Midbrain (tissue), 1 donor: ENCODE measurements at places on chromosomes 13 and 19.

- peak; percentile 91 for DNase-seq
Measured at GRCh38 chr19:55632463-55632834, 8.1 kb upstream of the ZNF784 start.

- DNase-seq, result no peak
Measured at GRCh38 chr13:45782327-45783045, 69.1 kb downstream of the SIAH3 start.

GRCh38 chr19:55692681-55693081 is 17.7 kb downstream of the EPN1 start:
- no peak for DNase-seq

- DNase-seq, result no peak
Measured at GRCh38 chr13:46536341-46536740, 16.6 kb upstream of the LRCH1 start.

DNA sequence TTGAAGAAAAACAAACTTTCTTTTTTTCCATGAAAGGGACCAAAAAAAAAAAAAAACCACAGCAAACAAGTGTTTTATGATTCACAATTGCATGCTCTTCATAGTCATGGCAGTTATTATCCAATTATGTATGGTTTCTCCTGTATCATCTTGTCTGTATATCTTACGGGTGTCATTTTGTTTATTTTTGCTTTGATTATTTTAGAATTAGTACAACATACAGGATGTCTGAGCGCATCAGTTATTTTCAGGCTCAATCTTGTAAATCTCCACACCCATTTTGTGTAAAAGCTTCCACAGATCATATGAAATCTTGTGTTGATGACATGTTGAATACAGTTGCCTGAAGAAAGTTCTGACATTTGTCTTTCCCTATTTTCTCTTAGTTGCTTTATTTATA is 280.3 kb downstream of the KLF5 start:
- no peak for DNase-seq

GRCh38 chr13:110001670-110002275 is 215.4 kb upstream of the IRS2 start:
- DNase-seq, result no peak

- no peak for DNase-seq
Measured at GRCh38 chr13:20002787-20003186, 44.3 kb downstream of the ZMYM2 start.

GRCh38 chr13:25659091-25659795 is 287.5 kb downstream of the ATP8A2 start:
- no peak for DNase-seq

DNA sequence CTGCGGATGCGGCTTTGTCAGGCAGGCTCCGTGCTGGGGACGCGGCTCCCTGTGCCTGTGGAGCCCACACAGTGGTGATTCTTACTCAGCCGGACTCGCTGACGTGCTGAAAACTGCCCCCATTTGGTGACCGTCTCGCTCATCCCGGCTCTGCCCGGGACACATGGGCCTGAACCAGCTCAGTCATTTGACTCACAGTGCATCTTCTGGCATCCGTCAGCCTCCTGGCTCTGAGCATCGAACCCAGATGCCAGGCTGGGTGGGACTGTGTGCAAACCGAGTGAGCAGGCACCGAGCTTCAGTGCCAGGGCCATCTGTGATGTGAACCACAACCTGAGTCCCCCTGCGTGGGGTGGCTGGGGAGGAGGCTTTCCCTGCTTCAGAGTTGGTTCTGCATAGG is 5.5 kb downstream of the GCDH start:
- DNase-seq, result no peak

DNA sequence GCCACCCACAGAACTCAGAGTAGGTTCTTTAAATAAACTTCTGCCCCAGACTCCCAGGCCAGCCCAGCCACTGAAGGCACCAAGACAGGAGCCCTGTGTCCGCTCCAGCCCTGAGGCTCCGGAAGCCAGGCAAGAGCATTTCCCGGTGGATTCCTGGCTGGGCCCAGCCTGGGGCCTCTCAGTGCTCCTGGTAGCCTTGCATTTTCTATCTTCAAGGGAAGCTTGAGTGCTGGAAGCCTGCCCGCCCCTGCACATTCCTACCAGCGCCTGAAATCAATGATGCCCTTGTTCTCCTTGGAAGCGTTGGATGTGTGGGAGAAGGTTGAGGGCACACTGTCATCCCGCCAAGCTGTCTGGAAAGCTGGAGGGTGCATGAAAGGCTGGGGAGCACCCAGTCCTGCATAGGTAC is 70.3 kb downstream of the ALOX5AP start:
- DNase-seq, result peak; percentile 27

DNA sequence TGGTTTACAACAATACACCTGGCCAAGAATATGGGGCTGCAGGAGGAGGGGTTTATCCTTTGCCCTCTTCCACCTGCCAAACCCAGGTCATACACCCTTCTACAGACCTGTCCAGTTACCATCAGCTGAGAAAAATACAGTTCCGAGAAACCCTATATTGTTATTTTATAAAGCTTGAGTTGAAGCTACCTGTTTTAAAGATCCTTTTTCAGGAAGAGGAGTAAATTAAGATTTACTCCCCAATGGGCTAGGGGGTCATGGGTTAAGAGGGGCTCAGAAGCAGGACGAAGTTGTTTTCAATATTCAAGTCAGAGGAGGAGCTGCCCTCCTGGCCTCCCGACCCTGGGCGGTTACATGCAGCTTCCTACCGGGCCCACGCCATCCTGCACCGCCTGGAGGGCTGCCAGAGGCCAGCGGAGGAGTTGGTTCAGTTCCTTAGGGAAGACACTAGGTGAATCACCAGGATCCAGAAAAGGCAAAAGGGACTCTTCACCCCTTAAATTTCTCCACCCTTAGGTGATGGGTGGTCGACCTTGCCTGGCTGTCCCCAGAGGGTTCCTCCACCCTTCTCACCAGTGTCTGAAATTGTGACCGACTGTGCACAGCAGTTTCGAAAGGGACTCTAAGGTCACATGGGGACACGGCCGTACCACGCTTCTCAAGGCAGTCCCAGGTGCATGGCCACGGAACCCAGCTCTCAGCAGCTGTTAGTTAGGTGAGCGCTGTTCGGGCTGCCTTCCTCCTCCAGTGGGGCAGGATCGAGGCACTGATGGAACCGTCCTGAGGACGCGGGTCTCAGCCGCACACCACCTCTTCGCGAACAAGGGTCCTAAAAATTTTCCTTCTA is 1.2 kb downstream of the GJB2 start:
- no peak for DNase-seq

- DNase-seq, result no peak
Measured at GRCh38 chr19:55389386-55390317, 3.9 kb downstream of the RPL28 start.

GRCh38 chr13:107097916-107098315 is 530.0 kb upstream of the ARGLU1 start:
- DNase-seq, result no peak

- DNase-seq, result peak; percentile 71
Measured at GRCh38 chr19:41218615-41219507, at the start of gene AXL. Gene AXL (plus strand): TSS chr19:41219223. CDS start chr19:41219393, 170 bp downstream.

DNA sequence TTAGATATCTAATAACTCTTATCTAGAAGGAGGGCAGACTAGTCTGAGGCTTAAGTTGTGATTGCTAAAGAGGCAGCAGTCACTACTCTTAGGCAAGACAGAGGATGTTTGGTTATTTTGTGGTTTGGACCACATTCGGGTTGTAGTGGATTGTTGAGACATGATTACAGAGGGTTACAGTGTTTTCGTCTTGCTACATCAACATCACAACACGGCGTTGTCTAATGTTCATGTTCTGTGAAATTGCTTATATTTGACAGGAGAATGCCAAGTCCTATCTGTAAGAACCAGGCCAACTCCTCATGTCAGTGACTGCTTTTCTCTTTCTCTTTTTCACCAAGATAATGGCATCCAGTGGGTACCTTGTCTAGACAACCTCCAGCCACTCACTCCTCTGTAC is 16.8 kb upstream of the TM9SF2 start:
- no peak for DNase-seq

DNA sequence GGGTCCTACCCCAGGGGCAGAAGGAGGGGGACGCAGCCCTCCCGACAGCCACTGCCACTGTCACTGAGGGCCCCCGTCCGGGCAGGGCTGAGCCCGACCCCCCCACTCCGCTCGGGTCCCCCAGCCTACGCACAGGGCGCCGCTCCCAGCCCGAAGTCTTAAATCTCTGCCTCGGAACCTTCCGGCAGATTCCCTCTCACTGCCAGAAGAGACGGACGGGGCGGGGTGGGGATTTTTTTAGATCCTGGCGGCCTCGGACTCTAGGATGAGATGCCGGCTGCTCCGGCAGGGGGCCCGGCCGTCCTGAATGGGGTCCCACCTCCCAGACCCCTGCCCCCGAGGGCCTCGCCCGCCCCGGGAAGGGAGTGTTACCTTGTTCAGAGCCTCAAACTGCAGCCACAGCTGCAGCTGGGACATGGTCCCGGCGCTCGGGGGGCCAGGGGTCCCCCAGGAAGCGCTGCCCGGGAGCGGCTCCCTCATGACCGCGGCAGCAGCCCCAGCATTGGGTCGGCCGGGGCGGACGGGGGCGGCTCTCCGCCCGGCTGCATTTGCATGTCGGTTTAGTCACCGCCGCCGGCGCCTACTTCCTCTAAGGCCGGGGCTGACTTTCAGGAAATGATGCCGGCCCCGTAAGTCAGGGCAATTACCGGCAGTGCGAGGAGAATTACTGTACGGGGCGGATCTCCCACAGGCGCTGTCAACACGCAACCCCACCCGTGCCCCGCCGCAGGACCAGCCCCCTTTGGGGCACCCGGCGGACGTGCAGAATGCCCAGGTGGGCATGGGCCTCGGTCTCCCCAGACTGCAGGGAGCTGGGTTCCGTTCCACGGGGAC is 28.1 kb downstream of the GPX4 start:
- DNase-seq, result peak; percentile 5

- DNase-seq, result no peak
Measured at GRCh38 chr13:21115231-21115630, 53.8 kb upstream of the LATS2 start.

DNA sequence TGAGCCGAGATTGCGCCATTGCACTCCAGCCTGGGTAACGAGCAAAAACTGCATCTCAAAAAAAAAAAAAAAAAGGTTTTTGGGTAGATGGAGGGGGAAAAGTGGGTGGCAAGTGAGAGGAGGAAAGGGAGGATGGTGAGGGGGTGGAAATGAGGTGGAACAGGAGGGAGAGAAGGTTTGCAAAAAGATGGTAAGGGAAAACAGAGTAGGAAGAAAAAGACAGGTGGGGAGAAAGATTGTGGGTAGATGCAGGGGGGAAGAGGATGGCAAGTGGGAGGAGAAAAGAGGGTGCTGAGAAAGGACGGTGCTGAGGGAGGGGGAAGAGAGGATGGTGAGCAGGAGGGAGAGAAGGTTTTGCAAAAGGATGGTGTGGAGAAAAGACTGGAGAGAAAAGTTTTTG is 57.8 kb upstream of the C1QTNF9B start:
- DNase-seq, result no peak

DNA sequence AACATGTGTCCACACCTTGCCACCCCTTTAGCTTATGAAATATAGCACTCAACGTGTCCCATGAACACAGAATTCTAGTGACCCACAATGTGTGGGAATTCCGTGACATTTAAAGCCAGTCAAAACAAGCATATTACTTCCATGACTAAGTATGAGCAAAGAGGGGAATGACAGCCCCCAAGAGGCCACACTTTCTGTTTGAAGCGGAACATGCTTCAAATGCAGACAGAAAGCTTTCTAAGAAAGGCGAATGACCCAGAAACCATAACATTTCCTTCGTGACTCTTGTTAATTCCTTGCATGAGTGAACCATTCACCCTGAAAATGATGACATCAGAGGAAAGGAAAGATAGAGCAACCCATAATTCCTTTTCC is 122.0 kb upstream of the FNDC3A start:
- no peak for DNase-seq

DNA sequence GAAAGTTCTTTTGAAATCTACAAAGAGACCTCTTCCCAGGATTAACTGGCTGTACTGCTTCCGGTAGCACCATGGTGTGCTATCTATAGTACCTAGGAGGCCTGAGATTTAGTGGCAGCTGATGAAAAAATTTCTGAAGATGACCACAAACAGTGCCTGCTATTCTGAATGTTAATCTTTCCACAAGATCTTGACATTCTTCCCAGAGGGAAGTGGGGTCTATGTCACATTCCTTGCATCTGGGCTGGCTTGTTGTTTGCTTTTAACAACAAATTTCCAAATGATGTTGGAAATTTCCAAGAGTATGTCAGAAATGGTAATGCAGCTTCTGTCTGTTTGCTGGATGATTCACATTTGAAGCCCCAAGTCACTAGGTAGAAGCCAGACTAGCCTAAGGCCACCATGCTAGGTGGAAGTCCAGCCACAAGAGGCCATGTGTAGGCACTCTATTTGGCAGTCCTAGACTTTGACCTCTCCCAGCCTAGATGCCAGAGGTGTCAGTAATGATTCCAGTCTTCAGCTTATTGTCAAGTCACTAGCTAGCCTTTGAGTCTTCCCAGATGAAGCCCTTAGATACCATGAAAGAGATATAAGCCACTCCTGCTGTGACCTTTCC is 22.1 kb downstream of the SPART start:
- DNase-seq, result no peak

DNA sequence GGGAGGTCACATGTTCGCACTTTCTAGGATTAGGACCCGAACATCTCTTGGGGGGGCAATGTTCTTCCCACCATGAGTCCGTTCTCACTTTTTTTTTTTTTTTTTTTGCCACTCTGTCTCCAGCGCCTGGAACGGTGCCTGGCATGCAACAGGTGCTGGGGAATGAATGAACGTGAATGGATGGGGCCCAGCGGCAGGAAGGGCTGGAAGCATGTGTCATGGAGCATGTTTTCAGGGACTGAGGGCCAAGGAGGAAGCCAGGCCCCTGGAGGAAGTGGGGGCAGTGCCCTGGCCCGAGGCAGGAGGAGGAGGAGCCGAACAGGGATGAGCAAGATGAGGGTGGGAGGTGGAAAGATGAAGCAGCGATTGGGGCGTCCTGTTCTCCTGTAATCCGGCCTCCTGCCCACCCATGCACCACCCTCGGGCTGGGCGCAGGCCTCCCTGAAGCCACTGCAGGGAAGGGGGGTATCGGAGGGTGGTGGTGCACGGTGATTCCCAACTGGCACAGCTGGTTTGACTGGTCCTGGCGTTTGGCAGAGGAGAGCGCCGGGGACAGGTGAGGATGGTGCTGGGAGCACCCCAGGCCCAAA is 8.8 kb upstream of the SULT2B1 start:
- DNase-seq, result no peak

DNA sequence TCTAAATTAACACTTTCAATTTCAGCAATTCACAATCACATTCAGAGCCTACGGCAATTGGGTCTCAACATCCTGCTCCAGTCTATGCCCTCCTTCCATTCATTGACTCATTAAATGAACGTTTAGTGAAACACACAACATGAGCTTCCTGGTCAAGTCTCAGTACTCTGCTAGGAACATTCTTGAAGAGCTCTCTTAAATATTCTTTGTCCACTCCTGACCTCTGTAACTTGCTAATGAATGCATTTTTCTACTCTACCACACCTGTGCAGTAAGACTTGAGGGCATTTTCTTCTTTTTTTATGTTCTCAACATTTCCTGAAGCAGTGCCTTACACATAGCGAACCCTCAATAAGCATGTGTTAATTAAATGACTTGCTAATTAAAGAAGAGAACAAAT is 168.6 kb downstream of the OXGR1 start:
- DNase-seq, result no peak

- DNase-seq, result no peak
Measured at GRCh38 chr13:106753251-106753650, 185.3 kb upstream of the ARGLU1 start.

- DNase-seq, result no peak
Measured at GRCh38 chr19:291561-292280, 518 bp upstream of the PLPP2 start.
